Right lung (tissue), 10 donors: ENCODE measurements at places on chromosomes 4 and X. TPM values are rescaled to one million over a fixed set of nuclear protein-coding genes. Genes with fewer than 3 reads are reported as not detected.

Gene BEX1
- polyA plus RNA-seq, result 10.1 TPM

DNA sequence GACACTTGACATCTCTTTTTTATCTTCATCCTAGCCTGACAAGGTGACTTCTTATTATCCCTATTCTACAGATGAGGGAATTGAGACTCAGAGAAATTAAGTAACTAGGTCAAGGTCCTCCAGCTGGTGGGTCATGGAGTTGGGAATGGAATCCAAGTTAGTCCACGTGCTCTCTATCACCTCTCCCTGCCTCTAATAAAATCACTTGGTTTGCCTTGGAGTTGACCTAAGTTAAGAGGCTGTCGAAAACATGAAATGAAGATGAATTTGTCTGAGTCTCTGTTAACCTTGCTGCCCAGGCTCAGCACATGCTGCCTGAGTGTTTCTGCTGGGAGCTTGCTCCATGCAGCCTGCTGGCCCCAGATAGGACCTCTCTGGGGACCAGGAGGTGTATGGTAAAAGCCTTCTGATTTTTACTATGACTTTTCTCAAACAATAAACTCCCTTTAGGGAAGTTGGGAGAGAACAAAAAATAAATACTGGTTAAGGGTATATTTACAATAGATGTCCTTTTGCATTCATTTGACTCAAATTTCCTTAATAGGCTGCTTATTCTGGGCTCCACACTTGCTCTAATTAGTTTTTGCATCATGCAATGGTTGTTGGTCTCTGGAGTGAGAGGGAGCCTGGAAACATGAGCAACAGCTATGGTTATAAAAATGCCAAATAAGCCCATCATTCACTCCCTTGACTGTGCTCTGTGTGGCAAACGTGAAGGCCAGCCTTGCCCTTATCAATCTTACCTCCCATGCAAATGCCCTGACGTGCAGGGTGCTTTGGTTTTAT lies 61.6 kb upstream of the DHX15 start:
- DNase-seq, result no peak

Gene RBMXL3
- not detected for polyA plus RNA-seq

Gene NR3C2
- polyA plus RNA-seq, result 18.0 TPM

Gene LNX1
- 3.7 TPM for polyA plus RNA-seq

DNA sequence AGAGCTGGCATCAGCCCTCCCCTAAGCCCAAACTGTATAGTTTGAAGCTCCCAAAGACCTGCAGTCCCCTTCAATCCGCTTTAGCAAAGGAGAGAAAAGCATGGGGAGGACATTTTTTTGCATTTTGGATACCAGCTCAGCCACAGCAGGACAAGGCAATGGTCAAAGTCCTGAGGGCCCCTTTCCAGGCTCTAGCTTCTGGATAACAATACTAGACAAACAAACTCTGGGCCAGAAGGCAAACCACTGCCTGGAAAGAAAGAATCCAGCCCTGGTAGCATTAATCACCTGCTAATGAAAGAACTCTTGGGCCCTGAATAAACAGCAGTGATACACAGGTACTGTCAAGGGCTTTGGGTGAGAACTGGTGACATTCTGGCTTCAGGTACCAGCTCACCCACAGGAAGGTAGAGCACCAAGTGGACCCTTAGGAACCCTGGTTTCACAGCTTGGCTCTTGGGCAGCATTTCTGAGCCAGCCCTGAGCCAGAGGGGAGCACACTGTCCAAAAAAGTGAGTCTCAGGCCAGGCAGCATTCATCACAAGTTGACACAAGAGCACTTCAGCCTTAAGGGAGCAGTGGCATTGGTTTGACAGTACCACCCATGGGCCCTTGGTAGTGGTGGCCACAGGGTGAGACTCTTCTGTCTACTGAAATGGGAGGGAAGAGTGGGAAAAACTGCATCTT lies 62.5 kb downstream of the SPIN3 start:
- DNase-seq, result no peak
